Effector memory CD4-positive, alpha-beta T cell (primary cell): ENCODE measurements at places on chromosomes 7 and 10.

GRCh38 chr10:11846542-11846941 lies 23.4 kb downstream of the PROSER2 start:
- no peak for DNase-seq

- DNase-seq: no peak
Observed at GRCh38 chr7:36440880-36441279, 51.2 kb downstream of the ANLN start.

DNA sequence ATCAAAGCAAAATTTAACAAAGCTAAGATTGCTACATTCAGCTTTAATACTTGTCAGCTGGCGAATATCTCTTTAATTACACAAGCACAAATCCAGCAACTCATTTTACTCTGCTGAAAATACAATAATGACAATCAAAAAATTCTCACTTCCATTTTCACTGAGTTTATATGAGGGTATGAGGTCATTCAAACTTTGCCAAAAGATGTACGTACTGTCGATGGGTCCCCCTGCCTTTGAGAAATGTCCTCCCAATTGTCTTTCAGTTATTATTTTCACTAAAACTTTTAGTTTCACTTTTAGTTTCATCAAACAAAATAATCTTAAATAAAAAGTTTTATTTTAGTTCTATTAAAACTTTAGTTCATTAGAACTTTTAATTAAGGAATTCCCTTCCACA lies 159.5 kb upstream of the WDR11 start:
- DNase-seq: no peak

DNA sequence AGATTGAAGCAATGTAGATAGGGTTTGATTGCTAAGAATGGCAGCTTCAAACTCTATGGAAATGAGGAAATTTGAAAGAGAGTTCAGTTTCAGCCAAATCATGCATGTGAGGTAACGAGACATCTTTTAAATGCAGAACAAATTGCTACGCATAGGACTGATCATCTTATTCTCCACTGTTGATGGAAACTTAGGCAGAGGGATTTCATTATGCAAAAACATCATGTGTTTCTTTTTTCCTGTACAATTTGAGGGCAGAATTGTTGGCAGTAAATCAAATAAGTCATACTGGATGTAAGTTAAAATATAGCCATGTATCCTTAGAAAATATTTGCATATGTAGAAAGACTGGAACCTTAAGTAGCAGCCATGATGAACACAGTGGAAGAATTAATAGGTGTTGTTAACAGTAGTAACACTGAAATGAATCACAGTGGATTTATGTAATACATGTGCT lies 327.4 kb downstream of the CDK14 start:
- DNase-seq: no peak

DNA sequence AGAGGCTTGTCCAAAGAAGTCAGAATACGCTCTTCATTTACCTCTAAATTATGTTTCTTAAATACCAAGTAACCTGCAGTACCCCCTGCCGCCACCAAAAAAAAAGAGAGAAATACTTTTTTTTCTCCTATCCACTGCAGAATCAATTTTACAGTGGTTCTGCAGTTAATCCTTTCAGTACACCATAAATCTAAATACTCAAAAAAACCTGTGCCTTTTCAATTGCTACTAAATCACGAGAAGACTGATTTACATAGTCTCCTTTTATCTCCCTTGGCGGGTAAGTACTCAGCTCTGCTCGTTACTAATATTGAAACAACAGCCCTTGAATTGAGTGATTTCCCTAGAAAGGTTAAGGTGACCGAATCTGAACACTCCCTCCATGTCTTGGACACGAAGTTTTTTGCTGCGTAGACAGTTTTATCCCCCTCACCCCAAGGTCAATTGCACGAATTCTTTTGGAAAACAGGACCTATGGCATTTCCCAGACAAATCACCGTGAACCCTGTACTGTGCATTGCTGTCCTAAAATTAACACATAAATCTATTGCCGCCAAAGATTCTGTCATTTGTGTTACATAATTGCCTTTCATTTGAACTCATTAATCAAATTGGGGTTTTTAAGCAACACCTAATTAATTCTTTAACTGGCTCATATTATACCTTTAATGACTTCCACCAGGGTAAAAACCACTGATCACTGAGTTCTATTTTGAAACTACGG lies 512 bp upstream of the VIM start:
- no peak for DNase-seq

DNA sequence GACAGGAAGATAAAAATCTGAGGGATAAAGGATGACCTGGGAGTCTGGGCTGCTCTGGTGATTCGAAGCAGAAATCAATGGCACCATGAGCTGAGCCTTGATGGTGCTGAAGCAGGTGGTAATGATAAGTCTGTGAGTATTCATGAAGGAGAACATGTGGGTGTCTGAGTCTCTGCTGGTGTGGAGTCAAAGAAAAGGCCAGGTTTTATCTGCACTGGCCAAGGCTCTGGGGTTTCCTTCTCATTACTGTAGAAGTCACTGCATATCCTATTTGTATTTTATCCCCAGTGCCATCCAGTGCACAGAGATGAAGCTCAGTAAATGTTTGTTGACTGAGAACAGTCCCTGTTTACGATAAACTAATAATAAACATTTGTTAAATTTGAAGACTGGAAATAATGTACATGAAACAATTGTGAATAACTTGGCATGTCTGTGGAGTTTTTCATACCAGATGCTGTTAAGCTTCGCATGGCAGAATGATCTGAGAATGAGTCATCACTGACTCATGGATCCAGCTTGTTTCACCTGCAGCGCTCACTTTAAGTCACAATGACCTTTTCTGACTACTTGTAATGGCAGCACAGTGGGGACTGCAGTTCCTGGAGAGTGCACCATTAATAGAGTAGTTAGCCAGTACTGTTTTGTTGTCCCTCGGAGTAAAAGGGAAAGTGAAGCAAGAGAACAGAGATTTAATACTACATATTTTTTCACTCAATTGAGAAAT lies 538.5 kb downstream of the HTR7 start:
- no peak for DNase-seq

DNA sequence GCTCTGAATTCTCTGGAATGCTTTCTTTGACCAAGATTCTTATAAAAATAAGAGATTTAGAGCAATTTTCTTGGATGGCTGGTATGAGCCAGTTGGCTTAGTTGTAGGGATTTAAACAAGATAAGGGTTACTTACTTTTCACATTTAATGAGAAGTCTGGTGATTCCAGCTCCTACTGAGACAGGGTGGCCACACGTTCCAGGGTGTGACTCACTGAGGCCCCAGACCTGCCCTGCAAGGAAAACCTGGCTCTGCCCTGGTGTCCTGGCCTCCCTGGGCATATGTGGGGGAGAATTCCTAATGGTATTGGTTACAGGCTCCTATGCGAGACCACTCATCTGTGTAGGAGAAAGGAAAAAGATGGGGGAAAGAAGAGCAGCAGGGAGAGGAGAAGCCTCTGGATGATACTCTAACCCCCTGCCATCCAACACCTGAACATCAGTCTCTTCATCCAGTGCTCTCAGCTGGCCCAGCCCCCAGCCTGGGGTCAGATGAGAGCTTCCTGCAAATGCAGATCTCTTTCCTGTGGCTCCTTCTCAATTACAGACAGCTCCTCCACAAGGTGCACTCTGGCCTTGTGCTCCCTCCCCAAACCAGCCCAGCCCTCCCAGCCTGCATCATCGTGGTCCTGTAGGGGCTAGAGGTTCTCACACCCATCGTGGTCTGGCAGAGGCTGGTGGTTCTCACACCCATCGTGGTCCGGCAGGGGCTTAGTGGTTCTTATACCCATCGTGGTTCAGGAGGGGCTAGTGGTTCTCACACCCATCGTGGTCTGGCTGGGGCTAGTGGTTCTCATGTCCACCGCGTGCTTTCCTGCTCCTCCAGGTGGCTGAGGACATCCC lies 139.9 kb downstream of the EGFR start:
- no peak for DNase-seq

GRCh38 chr7:149884016-149884415 lies 10.2 kb downstream of the ATP6V0E2 start:
- no peak for DNase-seq
